ENCODE measurements at places on chromosomes 4 and X. TPM values are rescaled to one million over a fixed set of nuclear protein-coding genes. Genes with fewer than 3 reads are reported as not detected.

DNA sequence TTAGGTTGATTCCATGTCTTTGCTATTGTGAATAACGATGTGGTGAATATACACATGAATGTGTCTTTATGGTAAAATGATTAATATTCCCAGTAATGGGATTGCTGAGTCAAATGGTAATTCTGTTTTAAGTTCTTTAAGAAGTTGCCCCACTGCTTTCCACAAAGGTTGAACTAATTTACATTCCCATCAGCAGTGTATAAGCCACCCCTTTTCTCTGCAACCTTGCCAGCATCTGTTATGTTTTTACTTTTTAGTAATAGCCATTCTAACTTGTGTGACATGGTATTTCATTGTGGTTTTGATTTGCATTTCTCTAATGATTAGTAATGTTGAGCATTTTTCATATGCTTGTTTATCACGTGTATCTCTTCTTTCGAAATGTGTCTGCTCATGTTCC, 503.3 kb downstream of the PCDH18 start:
- H3K4me3 ChIP-seq: no peak overlapping the region
- H3K4me1 ChIP-seq: no peaks in the 10 kb centered on the region
- DNase-seq: no peak
- no peak overlapping the region for H3K27ac ChIP-seq

GRCh38 chrX:151816934-151817333, 82.4 kb downstream of the CNGA2 start:
- H3K4me3 ChIP-seq: no peak overlapping the region
- H3K27ac ChIP-seq: no peak overlapping the region
- no peaks in the 10 kb centered on the region for H3K4me1 ChIP-seq
- H3K36me3 ChIP-seq: no peaks in the 10 kb centered on the region
- no peaks in the 10 kb centered on the region for H3K27me3 ChIP-seq

GRCh38 chrX:77422891-77423648, 24.1 kb upstream of the FGF16 start:
- H3K27ac ChIP-seq: no peak overlapping the region
- H3K27me3 ChIP-seq: no peaks in the 10 kb centered on the region
- DNase-seq: no peak
- H3K36me3 ChIP-seq: no peaks in the 10 kb centered on the region
- H3K4me1 ChIP-seq: no peaks in the 10 kb centered on the region

DNA sequence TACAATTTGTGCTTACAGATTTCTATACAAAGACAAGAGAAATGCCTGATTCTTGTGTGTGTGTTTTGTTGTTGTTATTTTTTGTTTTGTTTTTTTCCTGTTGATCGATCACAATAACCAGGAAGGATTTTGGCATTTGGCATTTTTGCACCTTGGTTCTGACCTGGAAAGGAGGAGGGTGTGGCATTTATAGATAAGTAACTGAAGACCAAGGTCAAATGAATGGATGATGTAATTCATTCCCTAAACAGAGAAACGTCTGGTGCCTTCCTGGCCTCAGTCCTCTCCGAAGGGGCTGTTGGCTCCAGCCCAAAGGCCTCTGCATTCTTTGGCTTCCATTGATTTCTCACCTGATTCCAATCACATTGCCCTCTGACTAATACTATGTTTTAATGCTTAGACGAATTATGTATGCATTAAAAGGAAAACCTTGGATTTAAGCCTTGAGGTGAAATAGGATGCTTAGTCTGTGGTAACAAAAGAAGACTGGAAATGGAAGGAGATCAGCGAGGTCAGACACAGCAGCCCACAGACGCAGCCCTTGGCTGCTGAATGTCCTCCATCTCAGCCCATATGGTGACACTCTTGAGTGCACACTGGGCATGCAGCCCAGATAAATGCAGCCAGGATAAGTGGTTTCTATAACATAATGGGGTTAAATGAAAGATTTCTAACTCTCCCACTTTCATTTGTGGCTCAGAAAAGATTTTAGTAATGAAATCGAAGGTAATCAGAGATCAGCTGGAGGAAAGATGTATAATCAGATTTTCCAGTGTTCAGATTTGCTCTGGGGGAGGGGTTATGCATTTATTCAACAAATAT, 60.5 kb upstream of the TRIM2 start:
- H3K27ac ChIP-seq: no peak overlapping the region
- H3K4me3 ChIP-seq: no peak overlapping the region
- H3K27me3 ChIP-seq: peaks cover 27% of the 10 kb centered on the region

GRCh38 chr4:107818301-107818910, 6.3 kb upstream of the SGMS2 start:
- H3K4me3 ChIP-seq: no peak overlapping the region
- H3K36me3 ChIP-seq: no peaks in the 10 kb centered on the region
- no peak for DNase-seq
- H3K27me3 ChIP-seq: peaks cover 21% of the 10 kb centered on the region
- peaks cover 5% of the 10 kb centered on the region for H3K4me1 ChIP-seq

DNA sequence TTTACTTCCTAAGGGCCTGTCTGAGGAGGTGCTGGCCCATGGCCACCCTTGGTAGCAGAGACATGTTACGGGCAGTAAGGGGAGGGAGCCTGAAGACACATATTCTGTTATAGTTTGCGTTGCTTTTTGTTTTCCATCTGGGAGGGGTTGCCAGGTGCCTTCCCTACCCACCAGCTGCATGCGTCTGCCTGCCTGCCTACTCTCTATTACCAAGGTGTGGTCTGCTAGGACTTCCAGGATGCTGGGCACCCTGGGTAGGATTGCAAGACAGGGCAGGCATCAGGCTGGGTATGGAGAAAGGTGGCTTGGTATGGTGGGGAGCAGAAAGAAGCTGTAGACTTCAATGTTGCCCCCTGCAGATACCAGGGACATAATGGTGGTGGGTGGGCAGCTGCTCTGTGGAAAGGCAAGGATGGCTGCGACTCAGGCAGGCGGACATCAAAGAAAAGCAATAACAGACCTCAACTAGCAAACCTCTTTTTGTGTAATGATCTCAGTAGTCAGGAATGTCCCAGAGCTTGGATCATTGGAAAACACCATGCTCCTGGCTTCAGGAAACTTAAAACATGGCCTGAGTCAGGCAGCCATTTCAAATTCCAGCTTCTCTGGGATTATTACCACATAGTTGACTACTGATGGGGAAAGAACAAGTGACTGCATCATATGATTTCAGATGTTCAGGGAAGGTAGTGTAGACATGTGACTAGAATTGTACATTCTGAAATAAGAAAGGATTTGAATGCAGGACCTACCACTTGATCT, 67.8 kb downstream of the HOPX start:
- no peaks in the 10 kb centered on the region for H3K36me3 ChIP-seq
- H3K4me1 ChIP-seq: no peaks in the 10 kb centered on the region
- DNase-seq: no peak
- H3K27me3 ChIP-seq: peaks cover 31% of the 10 kb centered on the region
- H3K27ac ChIP-seq: no peak overlapping the region

DNA sequence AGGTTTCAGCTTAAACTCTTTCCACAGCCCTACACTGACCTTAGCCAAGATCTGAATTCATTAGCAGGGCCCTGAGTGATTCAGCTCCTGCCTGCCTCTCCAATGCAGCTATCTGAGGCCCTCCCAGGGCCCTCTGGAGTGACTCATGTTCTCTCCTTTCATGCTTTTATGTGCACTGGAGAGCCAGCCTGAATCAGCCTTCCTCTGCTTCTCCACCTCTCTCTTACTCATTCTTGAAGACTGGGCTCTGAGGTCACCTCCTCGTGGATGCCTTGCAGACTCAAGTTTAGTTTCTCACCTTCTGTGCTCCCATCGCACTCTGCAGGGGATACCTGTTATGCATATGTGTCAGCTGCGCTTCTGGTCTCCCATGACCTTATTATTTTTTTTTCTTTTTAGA, 3.1 kb upstream of the OCIAD2 start:
- H3K4me3 ChIP-seq: no peak overlapping the region
- no peak for DNase-seq
- no peak overlapping the region for H3K27ac ChIP-seq
- H3K4me1 ChIP-seq: peaks cover 20% of the 10 kb centered on the region
- H3K36me3 ChIP-seq: peaks cover 7% of the 10 kb centered on the region

DNA sequence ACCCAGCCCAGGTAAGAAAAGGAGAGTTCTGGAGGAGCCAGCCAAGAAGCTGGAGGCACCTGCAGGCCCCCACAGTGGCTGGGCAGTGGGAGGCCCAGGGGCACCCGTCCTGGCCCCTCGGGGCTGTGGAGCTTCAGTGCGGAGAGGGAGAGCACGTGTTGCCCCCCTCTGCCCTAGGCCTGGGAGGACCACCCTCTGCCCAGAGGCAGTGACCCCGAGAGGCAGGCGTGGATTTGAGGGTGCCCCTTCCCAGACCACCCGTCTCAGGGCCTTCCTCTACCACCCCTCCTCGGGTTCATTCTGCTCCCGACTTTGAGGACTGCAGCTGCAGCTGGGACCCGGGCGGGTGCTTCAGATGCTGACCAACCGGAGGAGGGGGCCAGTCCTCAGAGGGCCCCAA, 12.1 kb upstream of the HGFAC start:
- DNase-seq: no peak
- no peak overlapping the region for H3K27ac ChIP-seq
- no peak overlapping the region for H3K4me3 ChIP-seq
- H3K36me3 ChIP-seq: no peaks in the 10 kb centered on the region
- H3K27me3 ChIP-seq: no peaks in the 10 kb centered on the region

- H3K27ac ChIP-seq: no peak overlapping the region
- H3K4me1 ChIP-seq: no peaks in the 10 kb centered on the region
- no peaks in the 10 kb centered on the region for H3K27me3 ChIP-seq
- no peak overlapping the region for H3K4me3 ChIP-seq
- no peaks in the 10 kb centered on the region for H3K36me3 ChIP-seq
Measured at GRCh38 chr4:30860978-30861377, 140.8 kb downstream of the PCDH7 start.

DNA sequence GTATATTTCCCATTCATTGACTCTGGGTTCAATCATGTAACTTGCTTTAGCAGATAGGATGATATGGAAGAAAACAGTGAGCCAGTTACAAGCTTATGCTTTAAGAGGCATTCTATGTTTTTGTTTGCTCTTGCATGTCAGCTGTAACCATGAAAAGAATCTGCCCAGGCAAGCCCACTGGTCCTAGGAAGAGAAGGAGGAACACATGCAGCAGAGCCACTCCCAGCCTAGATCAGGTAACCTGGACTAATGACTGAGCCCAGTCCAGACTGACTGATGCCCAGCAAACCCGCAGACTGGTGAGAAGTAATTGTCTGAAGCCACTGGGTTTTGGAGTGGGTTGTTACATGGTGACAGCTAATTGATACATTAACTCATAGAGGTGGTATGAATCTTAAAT, 167.9 kb downstream of the COL4A6 start:
- no peak overlapping the region for H3K27ac ChIP-seq
- H3K4me3 ChIP-seq: no peak overlapping the region

DNA sequence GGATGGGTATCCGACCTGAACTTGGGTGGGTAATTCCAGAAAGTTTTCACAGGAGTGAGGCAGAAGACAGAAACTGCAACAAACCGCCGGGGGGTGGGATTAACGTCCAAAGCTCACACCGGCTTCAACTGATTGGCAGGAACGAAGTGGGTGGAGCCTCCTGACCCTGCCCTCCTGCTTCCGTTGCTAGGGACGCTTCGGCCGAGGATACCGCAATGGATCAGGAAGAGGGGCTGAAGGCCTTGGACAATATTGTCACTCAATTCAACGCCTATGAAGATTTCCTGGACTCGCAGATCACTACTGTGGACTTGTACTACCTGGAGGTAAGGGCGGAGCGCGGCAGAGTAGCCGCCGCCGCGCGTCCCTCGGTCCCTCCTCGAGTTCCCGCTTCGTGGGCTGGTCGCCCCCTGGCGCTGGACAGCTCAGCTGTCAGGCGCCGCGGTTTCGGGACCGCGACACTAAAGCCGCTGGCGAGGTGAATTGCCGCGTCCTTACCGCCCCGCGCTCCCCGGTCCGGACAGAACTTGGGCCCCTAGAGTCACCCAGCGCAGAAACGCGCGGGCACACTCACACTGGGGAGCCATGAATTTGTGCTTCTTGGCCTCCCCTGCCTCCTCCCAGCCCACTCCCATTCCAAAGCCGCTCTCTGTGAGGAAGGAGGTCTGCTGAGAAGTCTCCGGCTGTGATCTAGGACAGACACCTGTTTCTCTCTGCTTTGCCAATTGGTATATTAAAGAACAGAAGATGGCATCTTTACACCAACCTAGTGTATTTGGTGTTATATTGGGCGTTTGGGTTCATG, at the start of gene CFAP299:
CFAP299 (plus strand) TSS at position 177 of the 805 bp plus-strand sequence.
- peaks cover 6% of the 10 kb centered on the region for H3K4me1 ChIP-seq
- H3K36me3 ChIP-seq: no peaks in the 10 kb centered on the region
- peak within 1 kb of the TSS; percentile 88 for H3K4me3 ChIP-seq

GRCh38 chrX:23990455-23990854, 36.5 kb downstream of the KLHL15 start:
- no peak for DNase-seq
- peaks cover 23% of the 10 kb centered on the region for H3K36me3 ChIP-seq
- no peaks in the 10 kb centered on the region for H3K27me3 ChIP-seq
- no peak overlapping the region for H3K4me3 ChIP-seq
- peaks cover 8% of the 10 kb centered on the region for H3K4me1 ChIP-seq

MCF2 gene
- total RNA-seq: 0.69 TPM

EVC gene
- total RNA-seq: 0.36 TPM

LRP2BP gene
- total RNA-seq: 0.78 TPM

PHEX gene
- 0.23 TPM for total RNA-seq

SHROOM4 gene
- not detected for total RNA-seq

SYNPO2 gene
- total RNA-seq: 0.96 TPM

TTC29 gene
- not detected for total RNA-seq
